ENCODE measurements at places on chromosomes 2 and 18.

GRCh38 chr18:35097195-35097594 lies 56.0 kb downstream of the MAPRE2 start:
- no peak for DNase-seq

GRCh38 chr18:31609886-31610285 lies 18.2 kb downstream of the TTR start:
- DNase-seq, result no peak

DNA sequence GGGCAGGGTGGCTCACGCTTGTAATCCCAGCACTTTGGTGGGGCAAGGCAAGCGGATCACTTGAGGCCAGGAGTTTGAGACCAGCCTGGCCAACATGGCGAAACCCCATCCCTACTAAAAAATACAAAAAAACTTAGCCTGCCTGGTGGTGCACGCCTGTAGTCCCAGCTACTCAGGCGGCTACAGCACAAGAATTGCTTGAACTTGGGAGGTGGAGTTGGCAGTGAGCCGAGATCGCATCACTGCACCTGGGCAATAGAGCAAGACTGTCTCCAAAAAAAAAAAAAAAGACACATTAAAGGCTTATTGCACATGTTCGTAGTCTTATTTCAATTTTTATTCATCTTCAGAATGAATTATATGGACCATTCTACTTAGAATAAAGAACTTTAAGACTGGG lies 110.2 kb downstream of the BMPR2 start:
- no peak for DNase-seq

- DNase-seq, result no peak
Measured at GRCh38 chr2:224507789-224508188, 77.4 kb downstream of the CUL3 start.

- no peak for DNase-seq
Measured at GRCh38 chr2:206442833-206443734, at the start of gene ADAM23. Gene ADAM23 (plus strand): TSS chr2:206443532. CDS start chr2:206443867, 335 bp downstream.

DNA sequence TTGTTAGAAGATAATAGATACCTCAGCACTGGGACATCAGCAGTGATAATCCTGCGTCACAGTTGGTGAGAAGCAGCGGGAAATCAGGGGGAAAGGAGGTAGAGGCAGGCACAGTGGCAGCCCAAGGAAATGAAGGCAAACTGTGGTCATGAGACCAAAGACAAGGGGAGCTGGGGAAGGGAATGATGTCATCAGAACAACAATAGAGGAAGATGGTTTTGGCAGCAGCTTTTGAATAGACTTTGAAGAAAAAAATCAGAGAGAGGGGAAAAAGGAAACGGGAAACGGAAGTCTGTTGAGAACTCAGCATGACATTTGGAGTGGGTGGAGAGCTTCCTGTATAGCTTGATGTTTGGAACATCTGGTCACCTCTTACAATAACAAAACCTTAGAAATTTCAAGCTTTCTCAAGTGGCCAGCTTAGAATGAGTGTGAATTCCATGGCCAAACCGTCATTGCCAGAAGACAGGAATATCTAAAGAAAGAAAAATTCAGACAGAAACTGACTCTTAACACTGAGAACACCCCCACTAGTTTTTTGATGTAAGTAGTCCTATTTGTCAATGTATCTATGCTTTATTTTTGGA lies 18.4 kb upstream of the YES1 start:
- no peak for DNase-seq

Data from NK-92 treated with Interleukin-12 subunit alpha and Interleukin-12 subunit beta, amount 100 ng/mL, for 24 hours (cell line).